ENCODE measurements at places on chromosomes 7 and 10.

GRCh38 chr10:61943674-61944378 lies 42.3 kb downstream of the ARID5B start:
- DNase-seq: no peak

DNA sequence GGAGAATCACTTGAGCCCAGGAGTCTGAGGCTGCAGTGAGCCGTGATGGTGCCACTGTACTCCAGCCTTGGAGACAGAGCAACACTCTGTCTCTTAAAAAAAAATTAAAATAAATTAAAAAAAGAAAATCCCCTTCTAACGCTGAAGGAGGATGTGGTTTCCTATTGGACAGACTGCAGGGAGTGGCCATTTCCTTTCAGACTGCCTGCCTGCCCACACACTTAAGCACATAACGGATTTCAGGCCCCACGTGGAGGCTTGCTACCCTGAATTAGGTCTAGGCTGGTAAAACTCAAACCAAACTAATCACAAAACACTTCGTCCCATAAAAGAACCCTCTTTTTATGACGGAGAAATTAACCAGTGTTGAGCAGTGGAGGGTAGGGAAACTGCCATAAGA lies 34.0 kb downstream of the GATA3 start:
- DNase-seq: no peak

GRCh38 chr10:106360870-106361269 lies 803.6 kb downstream of the SORCS1 start:
- DNase-seq: no peak

DNA sequence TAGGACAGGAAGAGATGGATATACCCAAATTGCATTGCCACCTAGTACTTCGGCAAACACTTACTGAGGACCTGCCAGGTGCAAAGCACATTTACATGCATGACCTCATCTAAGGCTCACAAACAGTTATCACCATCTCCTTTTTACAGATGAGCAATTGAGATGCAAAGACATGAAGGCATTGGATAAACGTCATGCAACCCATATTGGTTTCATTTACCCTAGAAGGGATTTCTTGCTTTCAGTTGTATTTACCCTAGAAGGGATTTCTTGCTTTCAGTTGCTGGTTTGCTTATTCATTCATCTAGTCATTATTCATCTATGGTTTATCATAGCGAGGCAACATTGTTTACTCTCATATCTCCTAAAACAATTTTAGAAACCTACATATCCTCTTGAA lies 52.2 kb downstream of the STEAP1B start:
- no peak for DNase-seq

- DNase-seq: no peak
Observed at GRCh38 chr10:86782701-86783418, 26.4 kb downstream of the BMPR1A start.

DNA sequence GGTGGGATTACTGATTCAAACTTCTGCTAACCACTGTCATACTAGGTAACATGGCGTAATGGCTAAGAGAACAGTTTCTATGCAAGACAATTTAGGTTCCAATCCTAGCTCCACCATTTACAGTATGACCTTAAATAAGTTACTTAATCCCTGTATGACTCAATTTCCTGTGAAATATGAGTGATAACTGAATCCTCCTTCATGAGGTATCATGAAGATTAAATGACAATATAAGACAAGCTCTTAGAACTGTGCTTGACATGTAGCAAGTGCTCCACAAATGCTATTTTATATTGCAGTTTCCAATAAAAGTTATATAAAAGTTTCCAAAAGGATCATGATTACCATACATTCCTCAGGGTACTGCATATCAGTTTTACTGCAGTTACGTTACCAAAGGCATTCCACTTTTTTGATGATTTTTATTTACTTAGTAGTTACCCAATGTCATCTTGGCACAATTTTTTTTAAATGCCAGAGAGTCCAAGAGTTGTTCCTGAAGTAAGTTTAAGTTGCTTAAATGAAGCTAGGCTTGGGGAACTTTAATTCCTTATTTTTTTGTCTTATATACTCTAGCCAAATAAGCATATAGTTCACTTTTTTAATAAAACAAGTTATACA lies 7.1 kb downstream of the DOCK4 start:
- no peak for DNase-seq
